ENCODE measurements at places on chromosomes 3 and 15.

GRCh38 chr3:14592390-14592789, 52.2 kb upstream of the GRIP2 start:
- no peak for DNase-seq

GRCh38 chr3:122797291-122797690, 2.4 kb downstream of the SLC49A4 start:
- no peak for DNase-seq

GRCh38 chr3:55585856-55586255, 98.8 kb upstream of the WNT5A start:
- no peak for DNase-seq

GRCh38 chr3:64349551-64349950, 124.3 kb upstream of the PRICKLE2 start:
- no peak for DNase-seq

DNA sequence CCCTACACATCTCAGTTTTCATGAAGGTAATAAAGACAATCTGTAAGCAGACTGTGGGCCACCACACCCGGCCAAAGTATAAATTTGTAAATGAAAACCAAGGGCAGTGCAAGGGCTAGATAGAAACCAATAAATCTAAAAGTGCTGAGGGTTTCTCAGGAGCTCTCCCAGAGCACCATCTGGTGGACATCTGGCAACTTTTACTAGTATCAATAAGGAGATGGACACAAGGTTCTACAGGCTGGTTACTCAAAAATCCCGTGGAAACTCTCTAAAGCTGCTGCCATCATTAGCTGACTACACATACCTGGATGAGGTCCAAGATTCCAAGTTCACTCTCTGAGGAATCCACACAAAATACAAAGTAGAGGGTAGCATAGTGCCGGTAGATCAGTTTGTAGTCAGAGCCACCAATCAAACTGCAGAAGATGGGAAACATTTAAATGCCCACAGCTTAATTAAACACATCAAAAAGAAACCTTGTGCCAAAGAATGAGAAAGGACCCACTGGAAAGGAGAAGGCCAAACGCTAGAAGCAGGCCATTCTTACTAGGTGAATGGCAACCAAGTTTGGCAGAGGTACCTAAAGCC, 5.5 kb downstream of the AP3S2 start:
- DNase-seq = no peak

DNA sequence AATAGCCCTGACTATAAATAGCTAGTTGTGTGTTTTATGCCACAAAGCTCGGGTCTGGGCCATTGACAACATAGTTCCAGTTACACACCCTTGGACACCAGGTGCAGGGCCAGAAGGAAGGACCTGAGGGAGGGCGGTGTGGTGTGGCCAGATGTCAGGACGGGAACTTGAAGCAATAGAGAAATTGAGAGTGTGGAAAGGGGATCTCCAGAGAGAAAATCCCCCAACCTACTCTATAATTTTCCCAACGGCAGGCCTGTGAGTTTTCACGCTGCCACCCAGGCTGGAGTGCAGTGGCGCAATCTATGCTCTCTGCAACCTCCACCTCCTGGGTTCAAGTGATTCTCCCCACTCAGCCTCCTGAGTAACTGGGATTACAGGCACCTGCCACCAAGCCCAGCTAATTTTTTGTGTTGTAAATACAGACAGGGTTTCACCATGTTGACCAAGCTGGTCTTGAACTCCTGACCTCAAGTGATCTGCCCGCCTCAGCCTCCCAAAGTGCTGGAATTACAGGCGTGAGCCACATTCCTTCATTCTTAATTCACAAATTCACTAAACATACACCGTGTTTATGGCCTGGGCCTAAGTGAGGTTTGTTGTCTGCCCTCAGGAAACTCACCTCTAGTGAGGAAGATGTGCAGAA, 70.8 kb upstream of the KLF13 start:
- no peak for DNase-seq

DNA sequence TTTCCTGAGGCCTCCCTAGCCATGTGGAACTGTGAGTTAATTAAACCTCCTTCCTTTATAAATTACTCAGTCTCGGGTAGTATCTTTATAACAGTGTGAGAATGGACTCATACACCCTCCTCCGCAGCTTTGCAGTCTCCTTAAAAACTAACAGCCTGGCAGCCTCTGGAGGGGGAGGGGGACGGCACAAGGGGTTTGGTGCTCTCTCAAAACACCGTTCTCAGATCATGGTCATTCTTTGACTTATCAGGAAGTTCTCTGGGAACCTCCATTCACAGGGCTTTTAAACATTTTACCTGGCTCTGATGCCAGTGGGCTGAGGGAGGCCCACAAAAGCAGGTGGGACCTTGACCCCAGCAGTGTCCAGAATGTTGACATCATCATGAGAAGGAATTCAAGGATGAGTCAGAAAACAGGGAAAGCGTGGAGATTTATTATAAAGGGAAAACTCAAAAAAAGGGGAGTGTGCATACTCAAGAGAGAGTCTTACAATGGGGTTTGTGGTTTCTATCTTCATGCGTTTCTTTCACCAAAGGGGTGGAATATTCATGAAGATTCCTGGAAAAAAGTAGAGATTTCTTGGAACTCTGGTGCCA, 43.9 kb downstream of the ONECUT1 start:
- DNase-seq = no peak

GRCh38 chr3:172112078-172112733, 72.8 kb downstream of the FNDC3B start:
- DNase-seq = no peak

DNA sequence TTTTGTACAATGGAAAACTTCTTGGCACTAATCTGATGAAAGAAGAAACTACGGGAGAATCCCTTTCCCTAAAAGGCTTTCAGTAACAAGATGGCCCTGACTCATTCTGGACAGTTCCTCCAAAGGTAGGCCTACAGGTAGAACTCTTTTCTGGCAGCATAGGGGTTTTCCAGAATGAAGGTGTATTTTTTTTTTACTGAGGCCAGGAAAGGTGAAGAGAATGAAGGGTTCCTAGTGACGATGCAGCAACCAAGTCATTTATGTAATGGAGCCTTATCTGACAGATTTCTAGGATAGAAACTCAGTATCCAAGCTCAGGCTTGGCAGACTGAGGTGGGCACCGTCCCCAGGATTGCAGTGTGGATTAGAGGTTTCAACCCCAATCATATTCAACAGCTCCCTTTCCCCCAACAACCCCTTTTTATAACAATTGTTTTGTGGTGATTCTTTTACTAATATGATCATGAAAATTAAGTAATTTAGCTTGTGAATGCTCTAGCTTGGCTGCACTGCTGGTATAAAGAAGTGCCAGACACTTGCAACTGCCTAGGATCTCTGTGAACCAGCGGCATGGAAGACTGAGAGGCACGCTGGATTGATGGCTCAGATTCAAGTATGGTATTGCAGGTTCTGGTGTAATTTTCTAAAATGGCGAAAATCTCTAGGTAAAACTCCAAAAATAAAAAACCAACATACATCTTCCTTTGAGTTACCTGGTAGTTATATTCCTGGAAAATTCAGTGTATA, 8.7 kb upstream of the TRIM69 start:
- no peak for DNase-seq

DNA sequence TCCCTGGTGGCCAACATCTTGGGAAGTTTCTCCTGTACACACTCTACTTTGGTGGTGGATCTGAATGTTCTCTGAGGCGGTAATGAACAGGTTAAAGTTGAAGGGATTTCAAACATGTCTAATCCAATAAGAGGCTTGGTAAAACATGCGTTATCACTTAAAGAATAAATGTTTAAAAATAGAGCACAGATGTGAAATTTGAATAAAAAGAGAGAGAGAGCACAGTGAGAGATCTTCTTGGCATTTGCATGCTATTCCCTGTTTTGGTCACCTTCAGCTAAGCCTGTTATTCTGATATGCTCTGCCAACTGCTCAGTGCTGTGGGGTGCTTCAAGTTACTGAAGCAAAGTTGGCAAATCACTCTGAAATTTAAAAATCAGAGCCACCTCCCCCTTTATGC, 237.7 kb upstream of the WNT5A start:
- DNase-seq = no peak

- DNase-seq = no peak
These were observed 114.2 kb upstream of the TJP1 start for GRCh38 chr15:29936353-29937049.

DNA sequence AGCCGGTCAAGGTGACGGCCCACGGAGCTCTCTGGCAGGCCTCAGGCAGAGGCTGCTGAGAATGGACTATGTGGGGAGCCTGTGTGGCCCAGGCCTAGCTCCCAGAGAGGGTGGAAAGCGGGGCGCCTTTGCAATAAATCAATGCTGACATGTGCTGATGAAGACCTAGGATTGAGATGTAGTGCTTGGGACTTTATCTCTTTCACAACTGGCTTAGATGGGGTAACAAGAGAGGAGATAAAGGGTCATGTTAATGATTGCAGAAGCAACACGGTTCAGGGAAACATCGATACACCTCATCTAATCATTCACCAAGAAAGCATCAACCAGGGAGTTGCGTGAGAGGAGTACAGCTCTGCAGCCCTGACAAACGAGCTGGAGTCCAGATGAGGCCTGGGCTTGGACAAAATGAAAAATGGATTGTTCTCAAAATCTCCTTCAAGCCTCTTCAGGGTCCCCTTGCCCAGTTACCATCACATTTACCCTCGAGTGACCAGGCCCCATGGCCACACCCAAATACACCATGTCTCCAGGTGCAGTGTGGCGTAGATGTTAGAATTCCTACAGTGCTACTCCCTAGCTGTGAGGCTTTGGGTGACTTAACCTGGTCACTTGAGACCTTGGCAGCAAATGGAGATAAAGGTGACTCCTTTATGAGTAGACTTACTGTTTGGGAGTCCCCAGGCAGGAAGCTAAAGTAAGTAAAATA, 146.4 kb upstream of the LIPC start:
- no peak for DNase-seq

DNA sequence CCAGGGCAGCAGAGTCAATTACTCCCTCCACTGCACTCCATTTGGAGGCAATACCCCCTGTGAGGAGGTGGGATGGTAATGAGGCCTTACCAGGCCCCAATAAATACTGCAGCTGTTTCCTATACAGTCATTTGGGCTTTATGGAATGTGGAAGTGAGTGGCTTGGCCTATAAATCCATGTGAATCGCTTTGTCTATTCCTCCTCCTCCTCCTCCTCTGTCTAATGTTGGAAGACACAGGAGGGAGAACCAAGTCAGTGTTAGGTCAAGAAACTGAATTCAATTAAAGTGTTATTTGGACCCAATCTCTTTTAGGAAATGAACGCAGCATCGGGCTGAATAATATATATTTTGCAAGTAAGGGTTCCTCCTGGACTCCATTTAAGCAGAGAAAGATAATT, 17.3 kb upstream of the SRGAP3 start:
- DNase-seq = no peak

GRCh38 chr3:100836661-100837060, 127.4 kb downstream of the TFG start:
- DNase-seq = no peak

GRCh38 chr15:27095886-27096624, 125.1 kb downstream of the GABRG3 start:
- DNase-seq = no peak

- no peak for DNase-seq
These were observed 18.2 kb upstream of the ATP2B2 start for GRCh38 chr3:10523561-10523960.

DNA sequence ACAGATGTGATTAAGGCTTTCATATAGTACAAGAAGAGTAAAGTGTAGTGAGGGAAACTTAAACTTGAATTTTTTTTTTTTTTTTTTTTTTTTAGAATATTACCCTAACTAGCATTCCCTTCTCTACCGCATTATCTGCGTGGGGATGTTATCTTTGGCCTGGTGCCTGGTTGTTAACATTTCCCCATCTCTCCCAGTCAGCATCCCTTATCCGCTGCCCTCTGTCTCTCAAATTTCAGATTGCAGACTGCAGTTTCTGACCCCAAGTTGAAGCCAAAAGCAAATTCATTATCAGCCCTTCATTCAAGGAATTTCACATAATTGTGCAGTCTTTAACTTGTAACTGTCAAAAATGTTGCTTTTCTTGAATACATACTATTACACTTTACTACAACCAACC, 353.0 kb downstream of the PLOD2 start:
- DNase-seq = peak; percentile 13

GRCh38 chr3:5197470-5198312, 10.2 kb downstream of the EDEM1 start:
- no peak for DNase-seq

DNA sequence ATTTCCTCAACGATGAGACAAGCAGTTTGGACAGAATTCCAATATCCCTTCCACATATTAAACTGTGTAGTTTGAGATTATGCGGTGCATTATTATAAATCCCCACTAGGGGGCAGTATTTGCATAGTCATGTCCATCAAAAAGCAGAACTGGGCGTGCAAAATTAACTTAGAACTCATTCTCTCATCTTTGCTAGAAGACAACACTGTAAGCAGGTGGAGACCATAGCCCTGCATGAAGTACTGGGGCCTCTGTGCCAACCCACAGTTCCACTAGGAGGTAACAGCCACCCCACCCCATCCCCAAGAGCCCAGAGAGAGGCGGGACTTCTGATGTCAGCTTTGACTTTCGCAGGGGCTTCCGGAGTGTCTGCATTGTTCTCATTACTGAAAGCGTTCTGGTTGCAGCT, 106.6 kb upstream of the TMC3 start:
- DNase-seq = peak; percentile 25

DNA sequence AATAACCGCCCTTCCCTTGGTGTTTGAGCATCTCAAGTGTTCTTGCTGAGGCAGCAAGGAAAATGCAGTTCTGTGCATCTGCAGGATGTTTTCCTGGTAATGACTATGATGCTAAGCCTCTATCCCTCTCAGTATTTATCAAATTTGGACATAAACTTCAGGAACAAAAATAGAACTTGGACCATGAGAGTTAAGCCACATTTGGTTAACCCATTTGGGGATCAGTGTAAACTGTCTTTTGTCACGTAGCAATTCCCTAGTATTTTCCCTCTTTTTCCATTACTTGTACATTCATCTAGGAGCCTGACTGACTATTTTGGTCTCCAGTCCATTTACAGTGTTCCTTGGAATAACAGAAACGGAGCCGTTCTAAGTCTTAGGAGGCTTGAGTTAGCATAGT, 250.8 kb downstream of the RBMS3 start:
- DNase-seq = no peak

DNA sequence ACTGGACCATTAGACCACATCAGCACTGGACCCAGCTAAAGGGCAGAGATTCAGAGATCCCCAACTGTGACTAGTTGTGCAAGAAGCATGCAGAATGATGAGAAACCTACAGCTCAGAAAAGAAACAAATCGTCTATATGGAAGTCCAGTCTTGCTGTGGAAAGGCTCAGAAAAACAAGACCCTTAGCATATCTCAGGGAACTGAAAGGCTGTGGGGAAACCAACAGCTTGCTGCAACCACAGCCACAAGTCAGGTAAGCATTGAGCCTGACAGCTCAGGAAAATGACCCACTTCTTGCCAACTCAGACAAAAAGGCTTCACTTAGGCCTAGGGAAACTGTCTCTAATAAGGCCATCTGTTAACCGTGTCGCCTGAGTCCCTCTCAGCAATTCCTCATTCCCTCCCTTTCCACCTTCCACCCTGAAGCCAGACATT, 145.6 kb downstream of the LSAMP start:
- no peak for DNase-seq

GRCh38 chr3:3296979-3297381, 117.5 kb upstream of the CRBN start:
- DNase-seq = no peak
